ENCODE measurements at places on chromosomes 4 and X.
A peak's percentile ranks its signal among the peaks of the same experiment; 100 is the strongest.

GRCh38 chrX:82813671-82814078, 694.4 kb upstream of the POU3F4 start:
- peak; percentile 73 for DNase-seq

GRCh38 chrX:136275553-136275952, 24.4 kb upstream of the MAP7D3 start:
- DNase-seq: no peak

DNA sequence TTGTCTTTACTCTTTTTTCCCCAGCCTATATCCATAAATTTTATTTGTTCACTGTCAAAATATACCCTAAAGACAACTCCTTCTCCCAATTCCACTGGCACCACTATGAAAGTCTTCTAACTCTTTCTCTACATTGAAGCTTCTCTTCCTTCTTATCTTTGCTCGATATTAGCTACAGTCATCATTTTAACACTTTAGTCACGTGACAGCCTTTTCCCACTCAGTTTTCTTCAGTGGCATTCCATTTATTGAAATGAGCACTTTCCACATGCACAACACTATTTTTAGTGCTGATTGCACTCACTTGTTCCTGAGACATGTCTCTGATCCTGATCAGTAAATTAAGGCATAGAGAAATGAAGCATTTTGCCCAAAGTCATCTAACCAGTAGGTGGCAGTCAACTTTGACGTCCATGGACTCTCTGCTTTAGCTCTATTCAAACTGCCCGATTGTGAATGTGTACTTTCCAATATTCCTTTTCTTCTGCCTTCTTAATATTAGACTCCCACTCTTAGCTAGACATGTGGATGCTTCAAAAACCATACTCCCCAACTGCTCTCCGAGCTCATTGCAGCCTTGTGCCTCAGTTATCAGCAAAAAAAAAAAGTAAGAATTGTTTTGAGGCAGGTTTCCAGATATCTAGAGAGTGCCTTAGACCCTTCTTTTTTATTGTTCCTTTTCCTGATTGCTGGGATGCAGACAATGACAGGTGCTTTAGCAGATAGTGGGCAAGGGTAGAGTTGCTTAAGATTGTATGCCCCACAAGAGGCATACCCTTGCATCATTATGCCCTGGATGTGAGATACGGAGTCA, 394.4 kb upstream of the ADGRL3 start:
- peak; percentile 45 for DNase-seq

DNA sequence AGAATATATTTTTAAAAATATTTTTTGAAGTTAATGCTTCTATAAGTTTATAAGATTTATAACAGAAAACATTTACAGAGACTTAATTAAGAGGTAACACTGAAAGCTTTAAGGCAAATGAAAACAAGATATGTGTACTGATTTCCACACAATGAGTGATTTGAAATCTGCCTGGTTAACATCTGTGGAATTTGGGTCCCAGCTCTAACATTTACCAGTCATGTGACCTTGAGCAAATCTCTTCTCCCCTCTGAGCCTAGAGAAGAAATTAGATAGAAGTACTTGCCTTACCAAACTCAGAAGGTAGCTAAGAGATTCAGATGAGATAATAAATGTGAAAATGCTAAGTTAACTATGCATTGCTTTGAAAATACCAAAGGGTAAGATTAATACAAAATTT, 458.8 kb upstream of the LCORL start:
- no peak for DNase-seq

GRCh38 chr4:54525602-54526001, 132.2 kb upstream of the KIT start:
- DNase-seq: peak; percentile 81

DNA sequence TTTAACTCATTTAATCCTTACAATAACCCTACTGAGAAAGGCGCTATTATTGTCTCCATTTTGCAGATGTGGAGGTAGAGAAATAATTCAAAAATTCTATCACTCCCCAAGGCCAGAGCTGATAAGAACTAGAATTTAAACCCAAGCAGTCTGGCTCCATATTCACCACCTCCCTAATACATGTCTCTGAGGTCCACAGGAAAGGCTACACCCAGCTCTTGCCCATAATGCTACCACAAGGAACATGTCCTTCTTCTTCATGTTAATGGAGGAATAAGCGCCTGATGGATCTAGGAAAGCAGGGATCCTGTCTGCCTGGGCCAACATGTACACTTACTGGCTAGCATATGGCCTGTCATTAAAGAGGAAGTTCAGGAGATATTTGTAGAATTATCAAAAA, 16.3 kb downstream of the APBB2 start:
- DNase-seq: no peak

DNA sequence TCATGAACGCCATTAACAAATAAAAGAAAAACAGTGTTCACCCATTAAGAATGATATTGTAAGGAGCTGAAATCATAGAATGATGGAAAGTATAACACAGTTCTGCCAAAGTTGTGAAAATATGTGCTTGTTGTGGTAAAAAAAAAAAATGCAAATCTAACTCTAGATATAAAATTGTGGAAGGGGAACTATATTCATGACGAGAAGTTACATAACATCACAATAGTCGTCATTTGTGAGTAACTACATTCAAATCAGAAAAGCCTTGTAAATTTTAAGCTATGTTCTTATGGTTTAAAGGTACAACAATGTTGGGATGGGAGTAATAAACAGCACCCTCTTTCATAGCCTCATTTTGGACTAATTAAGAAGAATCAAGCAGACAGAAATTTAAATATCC, 57.6 kb upstream of the PRDM8 start:
- DNase-seq: no peak

GRCh38 chr4:36152735-36153134, 91.6 kb downstream of the ARAP2 start:
- no peak for DNase-seq

DNA sequence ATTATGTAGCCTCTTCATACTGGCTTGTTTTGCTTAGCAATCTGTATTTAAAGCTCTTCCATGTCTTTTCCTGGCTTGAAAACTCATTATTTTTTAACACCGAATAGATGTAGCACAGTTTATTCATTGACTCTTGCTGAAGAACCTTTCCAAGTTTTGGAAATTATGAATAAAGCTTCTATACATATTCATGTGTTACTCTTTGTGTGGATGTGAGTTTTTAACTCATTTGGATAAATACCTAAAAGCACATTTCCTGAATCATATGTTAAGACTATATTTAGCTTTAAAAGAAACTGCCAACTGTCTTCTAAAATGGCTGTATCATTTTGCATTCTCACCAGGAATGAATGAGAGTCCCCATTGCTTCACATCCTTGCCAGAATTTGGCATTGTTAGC, 2061.7 kb upstream of the AGA start:
- no peak for DNase-seq

- no peak for DNase-seq
These were observed 341.0 kb downstream of the SLC7A11 start for GRCh38 chr4:137901114-137901513.

DNA sequence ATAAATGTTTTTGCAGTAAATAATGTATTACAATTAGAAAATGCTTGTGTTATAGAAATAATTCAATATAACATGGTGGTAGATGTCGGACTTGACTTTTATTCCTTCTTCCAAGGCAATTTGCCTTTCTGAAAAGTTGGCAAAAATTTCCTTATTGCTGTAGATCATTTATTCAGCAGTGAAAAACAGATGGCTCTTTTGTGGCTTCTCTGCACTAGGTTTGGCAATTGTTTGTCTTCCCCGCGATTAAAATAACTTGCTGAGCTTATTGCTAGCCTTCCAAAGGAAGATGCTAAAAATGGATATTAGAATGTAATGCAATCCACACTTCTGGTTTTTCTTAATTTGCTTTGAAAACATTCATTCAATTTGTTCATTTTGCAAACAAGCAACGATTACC, 1977.9 kb upstream of the ADGRL3 start:
- DNase-seq: no peak

DNA sequence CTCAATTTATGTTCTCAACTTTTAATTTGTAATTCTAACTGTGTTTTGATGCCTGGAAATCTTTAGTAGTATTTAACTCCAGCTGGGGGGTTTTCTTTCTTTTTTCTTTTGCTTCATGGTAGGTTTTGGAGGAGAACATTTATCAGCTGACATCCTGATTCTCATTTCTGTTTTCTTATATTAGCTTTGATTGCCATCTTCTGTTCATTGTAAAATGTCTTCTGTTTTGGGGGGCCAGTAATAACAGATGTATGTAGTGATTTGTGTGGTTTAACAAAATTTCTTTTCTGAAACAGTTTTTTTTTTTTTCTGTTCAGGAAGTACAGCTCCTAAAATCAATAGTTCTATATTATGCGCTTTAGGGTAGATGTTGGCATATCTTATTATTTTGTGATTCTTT, 182.2 kb downstream of the GABRB1 start:
- DNase-seq: no peak

DNA sequence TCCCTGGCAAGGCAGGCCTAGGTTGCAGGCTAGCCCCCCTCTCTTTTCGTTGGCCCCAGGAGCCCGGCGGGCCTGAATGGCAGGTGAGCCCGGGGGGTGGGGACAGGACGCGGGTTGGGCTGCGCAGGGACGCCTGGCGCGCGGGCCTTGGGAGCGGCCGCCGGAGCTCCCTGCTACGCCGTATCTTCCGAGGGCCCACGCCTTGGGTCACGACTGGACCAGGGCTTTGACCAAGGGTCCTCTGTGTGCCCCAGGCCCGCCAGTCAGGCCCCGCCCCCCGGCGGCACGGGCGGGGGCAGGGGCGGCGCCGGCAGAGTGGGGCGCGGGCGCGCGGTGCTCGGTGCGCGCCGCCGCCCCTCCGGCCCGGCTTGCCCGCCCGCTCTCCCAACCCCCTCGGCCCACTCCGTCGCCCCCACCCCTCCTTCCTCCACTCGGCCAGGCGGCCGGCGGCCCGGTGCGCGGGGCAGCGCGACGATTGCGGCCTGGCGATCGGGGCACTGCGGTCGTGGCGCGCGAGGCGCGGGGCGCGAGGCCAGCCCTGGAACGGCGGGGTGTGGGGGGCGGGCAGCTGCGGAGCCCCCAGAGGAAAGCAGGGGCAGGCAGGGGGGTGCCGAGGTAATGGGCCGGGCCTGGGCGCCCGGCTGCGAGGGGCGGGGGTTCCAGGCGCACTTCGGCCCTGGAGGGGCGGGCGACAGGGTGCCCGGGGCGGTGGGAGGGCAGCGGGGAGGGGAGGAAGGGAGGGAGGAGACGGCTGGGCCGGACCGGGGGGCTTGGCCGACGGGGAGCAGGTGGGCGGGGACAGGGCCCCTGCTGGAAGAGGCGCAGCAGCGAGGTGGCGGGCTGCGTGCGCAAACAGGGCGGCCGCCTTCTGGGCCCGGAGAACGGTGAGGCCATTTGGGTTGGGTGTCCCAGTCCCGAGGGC, at the start of gene PRRG3:
PRRG3 (plus strand) TSS at position 798 of the 922 bp plus-strand sequence. CDS start 3,357 bp downstream, outside the sequence.
- DNase-seq: no peak

- no peak for DNase-seq
These were observed 171.7 kb upstream of the ZCCHC13 start for GRCh38 chrX:74132280-74132679.

GRCh38 chrX:49656533-49656932, 39.3 kb downstream of the PAGE1 start:
- DNase-seq: no peak

DNA sequence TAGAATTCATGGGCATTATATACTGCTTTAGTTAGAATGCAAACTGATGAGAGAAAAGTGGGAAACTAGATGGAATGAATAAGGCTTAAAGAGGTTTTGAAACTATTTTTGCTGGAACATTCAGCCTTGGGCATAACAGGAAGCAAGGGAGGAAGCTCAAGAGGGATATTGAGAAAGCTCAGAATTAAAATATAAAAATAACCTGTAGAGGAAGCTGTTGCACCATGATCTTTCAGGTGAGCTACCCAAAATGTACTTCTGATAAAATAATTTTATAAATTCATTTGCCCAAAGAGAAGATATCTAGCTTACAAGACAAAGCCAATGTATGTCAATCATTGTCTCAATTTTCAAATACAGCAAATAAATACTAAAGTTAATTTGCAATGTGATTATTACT, 11.3 kb downstream of the GC start:
- peak; percentile 14 for DNase-seq

- no peak for DNase-seq
These were observed 505.1 kb downstream of the PPARGC1A start for GRCh38 chr4:23384741-23385140.

GRCh38 chr4:140109737-140110136, 44.2 kb downstream of the MAML3 start:
- DNase-seq: no peak

DNA sequence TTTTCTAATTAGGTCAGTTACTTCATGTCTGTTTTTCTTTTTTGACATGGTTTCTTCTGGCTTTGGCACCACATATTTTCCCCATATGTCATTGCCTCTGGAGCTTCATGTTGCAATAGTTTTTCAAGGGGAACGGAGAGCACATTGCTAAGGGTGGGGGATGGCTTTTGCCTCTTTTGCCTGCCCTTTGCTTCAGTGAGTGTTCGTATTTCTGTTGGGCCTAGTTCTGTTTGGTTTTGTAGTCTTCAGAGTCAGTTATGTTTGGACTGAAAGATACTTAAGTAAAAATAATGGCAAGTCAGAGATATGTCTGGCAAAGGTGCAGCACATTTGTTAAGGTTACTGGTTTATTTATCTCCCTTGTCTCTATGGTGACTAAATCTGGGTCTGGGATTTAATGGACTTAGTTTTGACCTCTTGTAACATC, 29.1 kb downstream of the FHL1 start:
- peak; percentile 56 for DNase-seq
